ENCODE measurements at places on chromosomes 11 and 22.

DNA sequence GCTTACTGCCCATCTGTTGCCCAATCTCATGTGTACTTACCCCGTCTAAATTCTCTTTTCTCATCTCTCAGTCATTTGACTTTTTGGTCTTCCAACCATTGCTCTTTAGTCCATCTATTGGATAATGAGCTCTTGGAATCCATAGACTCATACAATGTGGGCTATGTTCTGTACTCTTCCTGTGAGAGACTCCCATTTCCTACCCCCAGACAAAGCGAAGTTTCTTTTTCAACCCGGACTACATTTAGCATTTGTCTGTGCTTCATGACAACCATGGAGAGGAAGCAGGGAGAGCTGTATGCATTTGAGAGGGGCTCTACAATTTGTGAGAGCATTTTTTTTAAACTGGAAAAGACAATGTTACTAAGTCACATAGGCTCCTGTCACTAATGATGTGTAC is 4.0 kb upstream of the ARHGAP42 start:
- no peak for DNase-seq

DNA sequence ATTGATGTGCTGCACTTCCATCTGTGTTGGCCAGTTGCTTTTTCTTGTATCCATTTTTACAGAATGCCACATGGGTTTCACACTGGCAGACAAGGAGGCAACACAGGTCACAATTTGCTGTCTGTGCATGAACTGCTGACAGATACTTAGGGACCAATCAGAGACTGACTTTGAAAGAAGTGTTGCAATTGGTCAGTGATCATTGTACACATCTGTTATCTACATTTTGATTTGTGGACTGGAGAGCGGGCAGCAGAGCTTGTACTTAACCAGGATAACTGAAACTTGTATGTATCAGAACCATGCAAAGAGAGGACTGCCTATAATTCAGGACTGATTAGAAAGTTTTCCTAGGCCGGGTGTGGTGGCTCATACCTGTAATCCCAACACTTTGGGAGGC is 21.8 kb downstream of the PRR5 start:
- no peak for DNase-seq

- DNase-seq, result no peak
Measured at GRCh38 chr22:38106814-38107578, 3.5 kb downstream of the BAIAP2L2 start.

GRCh38 chr11:130798280-130798679 is 118.0 kb downstream of the SNX19 start:
- no peak for DNase-seq

GRCh38 chr11:121554552-121554951 is 101.8 kb upstream of the SORL1-AS1 start:
- no peak for DNase-seq

DNA sequence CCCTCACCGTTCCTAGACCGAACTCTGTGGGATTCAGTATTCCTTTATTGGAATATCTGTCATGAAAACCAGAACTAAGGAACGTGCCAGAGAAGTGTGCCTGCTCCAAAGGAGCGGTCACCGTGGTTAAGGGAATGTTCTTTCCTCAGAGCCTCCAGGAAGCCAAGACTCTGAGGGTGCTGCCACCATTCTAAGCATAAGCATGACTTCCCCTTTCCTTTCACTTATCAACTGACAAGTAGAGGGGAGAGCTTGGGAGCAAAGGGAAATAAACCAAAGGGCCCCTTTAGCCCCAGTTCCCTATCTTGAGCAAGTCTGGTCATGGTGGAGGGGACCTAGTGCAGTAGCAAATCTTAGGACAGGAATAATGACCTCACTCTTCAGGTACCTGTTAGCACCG is 26.8 kb downstream of the CTR9 start:
- no peak for DNase-seq

- DNase-seq, result no peak
Measured at GRCh38 chr22:36649066-36649465, 54.5 kb downstream of the CACNG2 start.

DNA sequence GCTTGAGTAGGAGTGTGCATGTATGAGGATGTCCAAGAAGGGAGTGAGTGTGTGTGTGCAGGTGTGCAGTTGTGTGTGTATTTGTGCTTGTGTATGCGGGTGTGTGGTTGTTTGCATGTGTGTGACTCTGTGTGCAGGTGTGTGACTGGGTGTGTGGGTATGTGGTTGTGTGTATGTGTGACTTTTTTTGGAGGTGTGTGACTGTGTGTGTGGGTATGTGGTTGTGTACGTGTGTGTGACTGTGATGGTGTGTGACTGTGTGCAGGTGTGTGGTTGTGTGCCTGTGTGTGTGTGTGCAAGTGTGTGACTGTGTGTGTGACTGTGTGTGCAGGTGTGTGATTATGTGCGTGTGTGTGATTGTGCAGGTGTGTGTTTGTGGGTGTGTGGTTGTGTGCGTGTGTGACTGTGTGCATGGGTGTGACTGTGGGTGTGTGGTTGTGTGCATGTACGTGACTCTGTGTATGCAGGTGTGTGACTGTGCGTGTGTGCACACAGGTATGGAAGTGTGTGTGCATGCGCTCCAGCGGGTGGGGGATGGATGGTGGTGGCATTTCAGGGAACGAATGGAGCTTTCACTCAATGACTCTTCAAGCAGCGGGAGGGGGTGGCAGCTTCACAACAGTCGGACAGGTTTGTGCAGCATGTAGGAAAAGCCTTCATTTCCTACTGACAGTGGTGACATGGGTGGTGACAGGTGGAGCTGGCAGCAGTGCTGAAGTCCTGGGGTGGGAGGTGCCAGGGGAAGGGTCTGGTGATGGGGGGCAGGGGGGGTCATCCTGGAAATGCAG is 47.6 kb downstream of the CACNA1I start:
- DNase-seq, result no peak

DNA sequence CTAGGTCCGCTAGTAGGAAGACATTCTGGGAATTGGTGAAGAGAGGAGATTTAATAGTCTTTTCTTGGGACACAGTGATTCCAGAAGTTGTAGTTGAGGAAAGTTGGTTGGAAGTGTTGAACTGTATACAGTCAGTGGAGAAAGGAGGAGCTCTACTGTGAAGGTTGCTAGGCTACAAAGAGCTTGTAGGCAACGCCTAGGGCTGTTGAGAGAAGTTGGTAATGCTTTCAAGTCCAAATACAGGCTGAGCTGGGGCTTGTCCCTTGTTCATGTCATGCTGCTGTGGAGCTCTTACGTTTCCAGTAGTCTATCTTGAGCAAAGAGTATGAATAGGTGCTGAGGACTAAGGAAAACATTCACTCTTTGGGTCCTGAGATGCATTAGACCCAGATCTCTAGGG is 1.1 kb downstream of the TBCEL start:
- no peak for DNase-seq

GRCh38 chr11:35135222-35135621 is 3.7 kb upstream of the CD44 start:
- DNase-seq, result no peak

GRCh38 chr22:31140746-31141145 is 438 bp upstream of the PLA2G3 start:
- DNase-seq, result no peak

- DNase-seq, result no peak
Measured at GRCh38 chr11:134236834-134237556, 12.5 kb downstream of the VPS26B start.

DNA sequence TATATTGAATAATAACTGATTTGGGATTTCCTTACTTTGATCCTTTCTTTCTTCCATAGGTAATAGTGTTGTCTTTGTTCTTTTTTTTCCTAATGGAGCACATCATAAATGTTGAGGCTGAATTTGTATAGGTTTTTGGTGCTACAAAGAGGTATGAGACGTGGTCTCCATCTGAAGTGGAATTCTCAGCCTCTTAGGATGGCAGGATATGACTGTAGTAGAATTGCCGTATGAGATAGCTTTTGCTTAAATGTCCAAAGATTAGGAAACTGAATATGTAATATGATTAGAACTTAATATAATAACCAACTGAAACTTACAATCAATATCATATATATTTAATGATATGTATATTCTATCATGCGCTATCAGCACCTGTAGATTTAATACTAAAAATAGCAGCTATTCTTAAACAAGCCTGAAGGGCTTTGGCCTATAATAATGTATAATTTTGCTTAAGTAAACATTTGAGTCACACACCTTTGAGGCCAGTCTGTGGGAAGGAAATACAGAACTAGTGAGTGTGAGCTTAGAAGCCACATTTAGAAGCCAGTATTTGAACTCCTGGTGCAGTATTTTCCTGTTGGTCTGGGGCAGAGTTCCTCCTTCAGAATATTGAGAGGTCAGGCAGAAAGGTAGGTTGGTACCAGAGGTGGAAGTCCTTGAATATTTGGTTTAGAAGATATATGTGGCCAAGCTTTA is 62.6 kb downstream of the SWAP70 start:
- no peak for DNase-seq

- DNase-seq, result no peak
Measured at GRCh38 chr11:19430346-19430745, 189.6 kb upstream of the E2F8 start.

- no peak for DNase-seq
Measured at GRCh38 chr11:34613015-34613414, 7.9 kb upstream of the EHF start.

GRCh38 chr11:44524346-44524745 is 41.1 kb upstream of the CD82 start:
- DNase-seq, result no peak

DNA sequence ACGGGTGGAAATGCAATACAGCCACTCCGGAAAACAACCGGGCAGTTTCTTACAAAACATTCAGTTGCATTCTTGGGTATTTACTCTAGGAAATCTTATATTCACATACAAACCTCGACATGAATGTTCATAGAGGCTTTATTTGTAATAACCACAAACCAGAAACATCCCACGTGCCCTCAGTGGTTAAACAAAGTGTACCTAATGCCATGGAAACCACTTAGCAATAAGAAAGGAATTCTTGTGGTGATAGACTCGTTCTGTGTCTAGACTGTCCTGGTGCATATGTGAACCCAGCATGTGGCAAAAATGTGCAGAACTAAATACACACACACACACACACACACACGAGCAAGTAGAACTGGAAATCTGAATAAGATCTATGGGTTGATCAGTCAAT is 1073.3 kb downstream of the TBC1D22A start:
- DNase-seq, result no peak

DNA sequence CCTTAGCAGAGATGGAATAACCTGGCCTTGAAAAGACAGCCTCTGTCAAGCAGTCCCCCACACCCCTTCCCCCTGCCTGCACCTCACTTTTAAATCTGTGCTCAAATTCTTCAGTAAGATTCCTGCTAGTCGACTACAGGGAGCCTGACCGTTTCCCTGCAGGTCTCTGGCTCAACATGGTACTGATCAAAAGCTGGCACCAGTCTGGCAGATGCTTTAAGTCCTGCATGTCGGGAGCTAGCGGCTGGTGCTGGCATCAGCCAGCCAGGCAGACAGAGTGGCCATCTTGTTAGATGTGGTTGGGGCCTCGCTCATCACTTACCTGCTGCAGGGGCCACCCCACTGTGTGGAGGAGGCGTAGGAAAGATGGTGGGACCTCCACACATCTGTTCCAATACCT is 204.4 kb upstream of the SORL1-AS1 start:
- no peak for DNase-seq

DNA sequence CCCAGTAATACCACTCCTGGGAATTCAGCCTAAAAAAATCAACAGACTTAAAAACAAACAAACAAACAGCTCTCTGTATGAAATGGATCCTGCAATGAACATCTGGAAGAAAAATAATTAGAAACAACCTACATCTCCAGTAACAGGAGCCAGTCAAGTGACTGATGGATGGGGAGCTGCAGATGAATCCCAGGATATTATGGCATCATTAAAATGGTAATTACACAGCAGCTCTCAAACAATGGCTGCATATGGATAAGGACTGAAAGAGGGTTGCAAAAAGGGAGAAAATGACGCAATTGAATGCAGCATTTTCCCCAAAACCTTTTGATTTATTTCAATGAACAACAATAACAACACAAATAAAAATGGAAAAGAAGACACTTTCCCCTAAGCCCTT is 4.1 kb downstream of the NPTXR start:
- DNase-seq, result no peak

DNA sequence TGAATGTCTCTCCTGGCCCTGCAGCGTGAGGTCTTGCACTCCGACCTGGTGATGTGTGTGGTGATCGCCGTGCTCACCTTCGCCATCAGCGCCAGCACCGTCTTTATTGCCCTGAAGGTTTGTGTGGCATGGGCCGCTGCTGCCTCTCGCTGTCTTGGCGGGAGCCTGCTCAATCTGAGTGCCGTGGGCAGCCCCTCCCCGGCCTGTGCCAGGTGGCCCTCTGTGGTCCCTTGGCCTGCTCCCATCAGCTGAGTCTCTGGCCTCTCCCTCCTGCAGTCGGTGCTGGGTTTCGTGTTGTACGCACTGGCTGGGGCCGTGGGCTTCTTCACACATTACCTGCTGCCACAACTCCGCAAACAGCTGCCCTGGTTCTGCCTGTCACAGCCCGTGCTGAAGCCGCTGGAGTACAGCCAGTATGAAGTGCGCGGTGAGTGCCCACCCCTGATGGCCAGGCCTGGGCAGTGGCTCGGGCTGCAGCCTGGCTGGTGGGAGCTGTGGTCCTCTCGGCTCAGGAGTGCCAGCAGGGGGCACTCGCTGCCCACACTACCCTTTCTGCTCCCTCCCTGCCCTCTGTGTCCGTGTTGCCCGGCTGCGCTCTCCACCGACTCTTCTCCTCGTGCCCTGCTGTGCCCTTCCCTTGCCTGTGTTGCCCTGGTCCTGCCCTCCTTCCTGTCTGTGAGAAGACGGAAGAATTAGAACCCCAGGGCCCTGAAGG is 10.2 kb downstream of the PCNX3 start:
- DNase-seq, result no peak

GRCh38 chr11:77598195-77598594 is 8.4 kb downstream of the AQP11 start:
- no peak for DNase-seq

GRCh38 chr22:38607680-38608079 is 37.7 kb upstream of the DMC1 start:
- no peak for DNase-seq

DNA sequence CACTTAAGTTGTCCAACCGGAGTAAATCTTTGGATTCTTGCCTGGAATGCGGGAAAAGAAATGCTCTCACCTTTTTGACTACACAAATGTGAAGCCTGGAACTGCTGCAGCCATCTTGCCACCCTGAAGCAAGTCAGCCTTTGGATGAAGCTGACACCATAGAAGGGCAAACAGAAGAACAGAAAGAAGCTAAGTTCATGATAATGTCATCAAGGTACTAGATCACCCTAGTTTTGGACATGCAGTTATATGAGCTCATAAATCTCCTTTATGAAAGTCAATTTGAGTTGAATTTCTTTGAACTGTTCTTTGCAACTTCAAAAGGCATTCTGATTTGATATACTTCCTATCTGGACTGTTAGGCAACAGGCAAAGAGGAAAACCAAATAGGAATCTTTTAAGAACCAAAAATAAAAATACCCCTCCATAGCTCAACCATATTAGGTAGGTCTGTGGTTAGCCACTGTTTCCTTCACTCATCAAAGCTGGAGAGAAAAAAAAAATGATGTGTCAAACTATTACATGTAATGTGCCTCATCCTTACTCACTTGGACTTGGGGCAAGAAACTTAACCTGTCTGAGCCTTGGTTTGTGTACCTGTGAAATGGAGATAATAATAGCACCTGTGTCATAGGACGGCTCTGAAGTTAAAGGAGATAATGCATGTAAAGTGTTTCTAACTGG is 91.9 kb downstream of the WT1 start:
- no peak for DNase-seq
